SK-N-SH (cell line): ENCODE measurements at places on chromosomes 12 and 14.
A peak's percentile ranks its signal among the peaks of the same experiment; 100 is the strongest.

DNA sequence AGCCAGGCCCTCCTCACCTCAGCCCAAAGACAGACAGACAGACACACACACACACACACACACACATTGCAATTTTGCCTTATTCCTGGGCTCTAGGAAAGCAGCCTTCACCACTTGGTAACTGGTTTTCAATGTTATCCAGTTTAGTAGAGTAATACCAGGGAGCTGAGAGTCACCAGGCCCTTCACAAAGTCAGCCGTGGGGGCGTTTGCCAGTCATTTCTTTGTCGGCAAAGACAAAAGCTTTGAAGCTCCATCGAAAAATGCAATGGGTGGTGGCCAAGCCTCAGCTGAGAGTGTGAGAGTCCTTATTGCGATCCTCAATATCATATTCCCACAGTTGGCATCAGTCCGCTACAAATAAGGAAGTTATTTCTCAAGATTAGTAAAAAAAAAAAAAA, 8.1 kb upstream of the KCNA5 start:
- no peaks in the 10 kb centered on the region for H3K36me3 ChIP-seq
- DNase-seq, result no peak
- H3K4me1 ChIP-seq, result no peaks in the 10 kb centered on the region
- no peak overlapping the region for H3K4me3 ChIP-seq

- DNase-seq, result peak; percentile 55
- H3K27me3 ChIP-seq, result no peaks in the 10 kb centered on the region
Observed at GRCh38 chr14:89660166-89660565, 243.1 kb upstream of the FOXN3 start.

- H3K4me3 ChIP-seq, result no peak overlapping the region
- DNase-seq, result no peak
- H3K27me3 ChIP-seq, result no peaks in the 10 kb centered on the region
- no peaks in the 10 kb centered on the region for H3K36me3 ChIP-seq
- H3K4me1 ChIP-seq, result peaks cover 19% of the 10 kb centered on the region
Observed at GRCh38 chr14:64755781-64756221, 51.6 kb downstream of the PLEKHG3 start.

DNA sequence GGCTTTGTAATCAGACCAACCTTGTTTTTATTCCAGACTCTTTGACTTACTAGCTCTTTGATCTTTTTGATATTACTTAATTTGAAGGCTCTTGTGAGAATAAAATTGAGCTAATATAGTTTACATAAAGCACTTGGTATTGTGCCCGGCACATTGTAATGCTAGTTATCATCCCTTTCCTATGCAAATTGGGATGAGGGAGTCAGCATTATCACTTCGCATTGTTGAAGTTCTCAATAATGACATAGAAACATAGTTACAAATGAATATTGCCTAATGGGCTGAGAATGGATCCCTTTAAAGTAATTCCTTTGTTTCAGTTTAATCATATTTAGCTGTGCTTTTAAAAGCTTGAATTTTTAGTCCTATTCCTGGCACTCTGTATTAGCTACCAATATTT, 36.6 kb downstream of the SUPT16H start:
- no peaks in the 10 kb centered on the region for H3K4me1 ChIP-seq
- H3K27me3 ChIP-seq, result no peaks in the 10 kb centered on the region
- H3K27ac ChIP-seq, result no peak overlapping the region
- peaks cover 13% of the 10 kb centered on the region for H3K36me3 ChIP-seq
- DNase-seq, result no peak
- no peak overlapping the region for H3K4me3 ChIP-seq

DNA sequence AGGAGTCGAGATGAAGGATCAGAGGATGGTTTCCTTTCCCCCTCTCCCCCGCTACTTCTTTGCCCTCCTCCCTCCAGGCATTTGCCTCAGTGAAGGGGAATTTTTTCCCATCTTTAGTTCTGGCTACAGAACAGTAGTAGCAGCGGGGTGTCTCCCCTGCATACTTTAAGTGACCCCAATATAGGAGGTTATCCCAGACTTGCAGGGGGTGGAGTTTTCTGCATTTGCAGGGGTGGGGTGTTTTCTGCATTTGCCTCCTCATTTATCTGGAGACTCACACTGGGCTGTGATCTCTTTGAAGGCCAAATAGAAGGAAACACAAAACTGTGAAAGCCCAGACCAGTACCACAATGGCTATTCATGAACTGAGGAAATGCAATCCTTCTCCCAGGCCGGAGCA, 19.8 kb downstream of the PTPRB start:
- H3K27ac ChIP-seq, result no peak overlapping the region
- no peaks in the 10 kb centered on the region for H3K27me3 ChIP-seq

DNA sequence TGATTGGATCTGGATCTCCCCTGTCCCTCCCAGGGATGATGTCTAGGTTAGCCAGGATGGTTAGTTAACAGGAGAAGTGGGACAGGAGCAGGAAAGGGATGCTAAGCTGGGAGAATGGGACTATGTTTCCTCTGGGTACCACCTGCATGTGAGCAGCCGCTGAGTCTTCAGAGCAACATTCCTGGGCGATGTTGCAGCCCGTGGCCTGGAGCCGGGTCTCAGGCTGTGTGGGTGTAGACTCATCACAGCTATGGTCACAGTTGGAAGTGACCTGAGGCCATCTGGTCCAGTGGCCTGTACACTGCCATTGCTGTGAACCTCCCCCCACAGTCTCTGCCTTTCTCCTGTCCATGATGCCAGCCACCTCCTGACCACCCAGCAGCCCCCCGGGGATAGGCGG, 422.6 kb downstream of the DPF3 start:
- peaks cover 13% of the 10 kb centered on the region; the same call in 1 of the 2 replicates for H3K27me3 ChIP-seq
- H3K36me3 ChIP-seq, result no peaks in the 10 kb centered on the region
- H3K27ac ChIP-seq, result no peak overlapping the region
- no peak overlapping the region for H3K4me3 ChIP-seq
- H3K4me1 ChIP-seq, result no peaks in the 10 kb centered on the region

- peaks cover 12% of the 10 kb centered on the region for H3K4me1 ChIP-seq
- no peak overlapping the region; the same call in 1 of the 2 replicates for H3K4me3 ChIP-seq
- no peaks in the 10 kb centered on the region for H3K36me3 ChIP-seq
- no peaks in the 10 kb centered on the region for H3K27me3 ChIP-seq
- no peak for DNase-seq
Observed at GRCh38 chr14:88951370-88951769, 126.9 kb downstream of the TTC8 start.

GRCh38 chr14:82710267-82710841, 1176.7 kb upstream of the SEL1L start:
- H3K36me3 ChIP-seq, result no peaks in the 10 kb centered on the region
- DNase-seq, result peak; percentile 38
- no peak overlapping the region for H3K4me3 ChIP-seq
- no peaks in the 10 kb centered on the region for H3K27me3 ChIP-seq
- H3K27ac ChIP-seq, result no peak overlapping the region
- H3K4me1 ChIP-seq, result no peaks in the 10 kb centered on the region

- peak overlapping the region; percentile 33; the same call in 1 of the 2 replicates for H3K27ac ChIP-seq
- no peaks in the 10 kb centered on the region for H3K27me3 ChIP-seq
- peak; percentile 66 for DNase-seq
Observed at GRCh38 chr12:12927211-12928079, 24.5 kb downstream of the GPRC5D start.

DNA sequence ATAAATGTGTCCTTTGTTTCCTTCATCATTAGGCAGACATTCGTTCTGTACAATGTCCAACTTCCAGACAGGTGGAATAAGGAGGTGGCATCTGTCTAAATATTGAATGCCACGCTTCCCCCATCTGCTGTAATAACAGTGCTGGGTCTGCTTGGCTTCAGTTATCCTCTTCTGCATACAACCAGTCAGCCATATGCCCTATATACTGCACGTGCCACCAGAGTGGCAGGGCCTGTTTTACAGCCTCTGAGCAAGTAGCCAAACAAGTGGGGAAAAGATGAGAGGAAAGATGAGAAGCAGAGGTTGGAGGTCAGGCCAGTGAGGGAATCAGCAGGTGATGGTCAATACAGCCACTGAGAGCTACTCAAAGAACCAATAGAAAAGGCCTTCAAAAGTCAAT, 55.4 kb downstream of the OTX2 start:
- no peaks in the 10 kb centered on the region; the same call in 1 of the 2 replicates for H3K27me3 ChIP-seq
- H3K36me3 ChIP-seq, result no peaks in the 10 kb centered on the region
- no peak overlapping the region for H3K4me3 ChIP-seq
- H3K27ac ChIP-seq, result no peak overlapping the region
- no peak for DNase-seq
- no peaks in the 10 kb centered on the region for H3K4me1 ChIP-seq

DNA sequence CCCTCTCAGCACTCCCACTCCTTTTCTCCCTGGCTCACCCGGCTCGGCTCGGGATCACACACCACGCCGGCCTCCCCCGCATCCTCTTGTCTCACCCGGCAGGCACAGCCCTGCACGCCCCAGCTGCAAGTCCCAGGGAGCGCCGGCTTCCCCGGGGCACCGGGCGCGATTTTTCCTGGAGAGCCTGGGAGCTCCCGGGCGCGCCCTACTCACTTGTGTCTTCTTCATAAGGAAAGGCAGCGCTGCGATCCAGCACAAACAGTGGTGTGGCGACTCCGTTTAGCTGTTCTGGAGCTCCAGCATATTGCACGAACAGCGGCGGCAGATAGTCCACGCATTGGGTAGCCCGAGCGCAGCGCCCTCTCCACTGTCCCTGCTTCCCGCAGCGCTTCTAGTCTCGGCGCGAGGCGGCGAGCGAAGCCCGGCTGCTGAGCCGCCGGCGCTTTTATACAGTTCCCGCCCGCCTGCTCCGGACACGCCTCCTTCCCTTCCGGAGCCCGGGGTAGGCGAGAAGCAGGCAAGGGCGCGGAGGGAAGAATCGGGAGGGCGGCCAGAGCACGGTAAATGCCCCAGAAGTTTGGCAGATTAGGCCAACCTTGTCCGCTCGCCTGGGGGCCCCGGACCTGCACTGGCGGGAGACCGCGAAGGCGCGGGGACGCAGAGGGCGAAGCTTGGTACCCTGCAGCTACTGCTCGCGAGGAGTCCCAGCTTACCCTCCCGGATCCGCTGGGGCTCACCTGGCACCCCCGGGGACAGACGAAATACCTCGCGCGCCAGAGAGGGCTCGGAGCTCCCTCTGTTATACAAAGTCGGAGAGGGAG, at the start of gene KITLG:
KITLG (minus strand) TSS at position 421 of the 821 bp plus-strand sequence; CDS start at position 228, 193 bp downstream.
- H3K27me3 ChIP-seq, result no peaks in the 10 kb centered on the region
- peaks cover 10% of the 10 kb centered on the region for H3K4me1 ChIP-seq
- no peak within 1 kb of the TSS for H3K27ac ChIP-seq

GRCh38 chr14:61281948-61282275, 774 bp upstream of the TMEM30B start:
- no peaks in the 10 kb centered on the region for H3K27me3 ChIP-seq
- H3K4me1 ChIP-seq, result peaks cover 6% of the 10 kb centered on the region; the same call in 1 of the 2 replicates
- H3K4me3 ChIP-seq, result no peak overlapping the region
- no peak for DNase-seq
- H3K27ac ChIP-seq, result no peak overlapping the region
- no peaks in the 10 kb centered on the region for H3K36me3 ChIP-seq

GRCh38 chr12:31804185-31804504, 75.3 kb upstream of the AMN1 start:
- no peak for DNase-seq
- no peak overlapping the region for H3K27ac ChIP-seq
- H3K4me1 ChIP-seq, result no peaks in the 10 kb centered on the region
- no peaks in the 10 kb centered on the region for H3K36me3 ChIP-seq
- no peaks in the 10 kb centered on the region for H3K27me3 ChIP-seq

- H3K27me3 ChIP-seq, result no peaks in the 10 kb centered on the region
- no peaks in the 10 kb centered on the region for H3K4me1 ChIP-seq
- no peak overlapping the region for H3K4me3 ChIP-seq
Observed at GRCh38 chr12:115064296-115064695, 380.3 kb upstream of the TBX3 start.

DNA sequence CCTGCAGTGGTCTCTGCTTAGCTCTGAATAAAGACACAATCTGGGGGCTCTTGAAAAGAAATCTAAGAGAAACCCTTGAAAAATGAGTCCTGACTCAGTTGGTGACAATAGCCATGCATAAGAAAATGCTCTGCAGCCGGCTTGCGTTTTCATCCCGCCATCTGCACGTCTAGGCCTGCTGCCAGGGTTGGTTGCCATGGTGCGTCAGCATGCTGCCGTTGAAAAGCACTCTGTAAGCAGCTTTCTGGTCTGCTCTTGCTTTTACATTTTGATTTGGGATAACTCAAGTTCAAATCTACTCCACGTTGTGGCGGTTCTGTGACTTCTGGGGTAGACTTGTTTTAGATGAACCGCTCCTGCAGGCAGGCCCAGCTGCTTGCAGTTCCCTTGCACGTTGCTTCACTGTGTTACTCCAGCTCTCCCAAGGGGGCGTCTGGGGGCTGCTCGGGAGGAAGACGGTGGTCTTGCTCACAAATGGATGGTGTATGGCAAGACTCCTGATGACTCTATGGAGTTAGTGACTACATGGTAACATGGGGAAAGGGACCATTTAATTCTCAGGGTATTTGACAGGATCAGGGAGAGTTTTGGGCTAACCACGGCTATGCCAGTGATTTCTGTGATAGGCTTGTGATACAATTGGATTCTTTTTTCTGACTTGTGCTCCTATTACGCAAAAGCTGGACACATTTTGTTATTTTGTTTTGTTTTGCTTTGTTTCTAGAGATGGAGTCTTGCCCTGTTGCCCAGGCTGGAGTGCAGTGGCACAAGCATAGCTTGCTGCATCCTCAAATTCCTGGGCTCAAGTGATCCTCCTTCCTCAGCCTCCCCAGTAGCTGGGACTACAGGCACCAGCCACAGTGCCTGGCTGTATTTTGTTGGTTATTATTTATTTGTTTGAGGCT, 15.8 kb downstream of the WNT5B start:
- H3K4me1 ChIP-seq, result peaks cover 15% of the 10 kb centered on the region
- H3K27me3 ChIP-seq, result no peaks in the 10 kb centered on the region
- peak overlapping the region; percentile 56 for H3K27ac ChIP-seq
- H3K4me3 ChIP-seq, result no peak overlapping the region
- peak; percentile 88 for DNase-seq
- H3K36me3 ChIP-seq, result peaks cover 22% of the 10 kb centered on the region

- peaks cover 53% of the 10 kb centered on the region for H3K36me3 ChIP-seq
- no peak for DNase-seq
- no peak overlapping the region for H3K4me3 ChIP-seq
- H3K27ac ChIP-seq, result no peak overlapping the region
- H3K4me1 ChIP-seq, result no peaks in the 10 kb centered on the region
Observed at GRCh38 chr12:51115533-51115932, 32.1 kb upstream of the CSRNP2 start.

DNA sequence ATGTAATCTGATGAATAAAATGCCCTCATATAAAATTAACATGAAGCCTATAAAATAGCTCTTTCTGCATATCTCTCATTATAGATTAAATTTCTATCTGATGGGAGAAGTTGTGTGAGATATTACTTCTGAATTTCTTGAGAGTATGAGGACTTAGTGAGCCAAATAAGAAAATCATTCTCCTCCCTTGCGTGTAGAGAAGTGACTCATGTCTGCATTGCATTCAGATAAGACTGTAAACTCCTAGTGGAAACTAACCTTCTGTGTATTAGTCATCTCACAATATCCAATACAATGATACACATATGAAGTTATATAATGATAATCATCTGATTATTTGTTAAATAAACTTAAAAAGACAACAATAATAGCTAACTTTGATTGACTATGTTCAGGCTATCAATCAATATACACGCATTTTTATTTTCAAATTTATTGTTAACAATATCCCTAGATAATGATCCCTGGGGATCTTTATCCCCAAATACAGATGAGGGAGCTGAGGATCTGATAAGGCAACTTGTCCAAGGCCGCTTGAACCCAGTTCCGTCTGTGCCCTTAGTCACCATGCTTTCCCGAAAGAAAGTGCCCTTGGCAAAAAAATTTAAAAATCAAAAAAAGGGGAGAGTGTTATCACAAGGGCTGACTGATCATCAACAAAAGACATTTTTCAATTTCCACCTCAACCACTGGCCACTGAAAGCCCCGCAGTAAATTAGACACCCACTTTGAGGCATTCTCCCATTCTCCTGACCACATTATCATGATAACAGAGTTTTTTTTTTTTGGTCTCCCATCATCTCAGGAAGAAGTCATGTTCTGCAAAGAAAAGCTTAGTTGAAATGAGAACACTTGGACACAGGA, 189.2 kb upstream of the RASSF8 start:
- H3K36me3 ChIP-seq, result no peaks in the 10 kb centered on the region
- H3K27ac ChIP-seq, result no peak overlapping the region
- peaks cover 15% of the 10 kb centered on the region; the same call in 1 of the 2 replicates for H3K4me1 ChIP-seq
- no peak overlapping the region for H3K4me3 ChIP-seq
